Central memory CD8-positive, alpha-beta T cell (primary cell): ENCODE measurements at places on chromosomes 16 and 17.

- peaks cover 3% of the 10 kb centered on the region for H3K4me1 ChIP-seq
- no peak overlapping the region for H3K4me3 ChIP-seq
- H3K36me3 ChIP-seq: no peaks in the 10 kb centered on the region
- DNase-seq: no peak
Measured at GRCh38 chr17:61284746-61285145, 114.9 kb upstream of the TBX2 start.

- DNase-seq: no peak
- peaks cover 8% of the 10 kb centered on the region for H3K36me3 ChIP-seq
- H3K4me1 ChIP-seq: peaks cover 15% of the 10 kb centered on the region
- H3K4me3 ChIP-seq: no peak overlapping the region
- H3K27ac ChIP-seq: no peak overlapping the region
Measured at GRCh38 chr17:7992516-7992915, 9.9 kb upstream of the GUCY2D start.

DNA sequence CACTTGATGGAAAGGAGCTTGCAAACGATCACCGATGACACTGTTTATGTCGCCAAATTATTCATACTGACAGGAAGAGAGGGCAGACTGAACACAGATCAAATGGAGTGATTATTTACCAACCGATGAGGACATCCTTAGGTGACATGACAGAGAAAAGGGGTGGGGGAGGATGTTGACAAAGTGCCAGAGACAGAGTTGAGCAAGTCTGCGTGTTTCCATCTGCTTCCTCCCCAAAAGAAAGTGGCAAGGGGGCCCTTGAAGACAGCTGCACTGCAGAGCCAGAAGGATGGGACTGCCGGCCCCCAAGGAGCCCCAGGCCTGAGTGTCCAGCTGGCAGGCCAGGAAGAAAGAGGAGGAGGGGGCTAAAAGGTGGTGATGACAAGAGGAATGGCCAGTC is 191.0 kb upstream of the RPL38 start:
- H3K4me1 ChIP-seq: peaks cover 6% of the 10 kb centered on the region
- peaks cover 88% of the 10 kb centered on the region for H3K27me3 ChIP-seq
- H3K4me3 ChIP-seq: no peak overlapping the region

- no peak overlapping the region for H3K4me3 ChIP-seq
- no peaks in the 10 kb centered on the region for H3K4me1 ChIP-seq
- no peak overlapping the region for H3K27ac ChIP-seq
- H3K36me3 ChIP-seq: peaks cover 5% of the 10 kb centered on the region
Measured at GRCh38 chr17:44769647-44770084, 10.9 kb downstream of the ADAM11 start.

DNA sequence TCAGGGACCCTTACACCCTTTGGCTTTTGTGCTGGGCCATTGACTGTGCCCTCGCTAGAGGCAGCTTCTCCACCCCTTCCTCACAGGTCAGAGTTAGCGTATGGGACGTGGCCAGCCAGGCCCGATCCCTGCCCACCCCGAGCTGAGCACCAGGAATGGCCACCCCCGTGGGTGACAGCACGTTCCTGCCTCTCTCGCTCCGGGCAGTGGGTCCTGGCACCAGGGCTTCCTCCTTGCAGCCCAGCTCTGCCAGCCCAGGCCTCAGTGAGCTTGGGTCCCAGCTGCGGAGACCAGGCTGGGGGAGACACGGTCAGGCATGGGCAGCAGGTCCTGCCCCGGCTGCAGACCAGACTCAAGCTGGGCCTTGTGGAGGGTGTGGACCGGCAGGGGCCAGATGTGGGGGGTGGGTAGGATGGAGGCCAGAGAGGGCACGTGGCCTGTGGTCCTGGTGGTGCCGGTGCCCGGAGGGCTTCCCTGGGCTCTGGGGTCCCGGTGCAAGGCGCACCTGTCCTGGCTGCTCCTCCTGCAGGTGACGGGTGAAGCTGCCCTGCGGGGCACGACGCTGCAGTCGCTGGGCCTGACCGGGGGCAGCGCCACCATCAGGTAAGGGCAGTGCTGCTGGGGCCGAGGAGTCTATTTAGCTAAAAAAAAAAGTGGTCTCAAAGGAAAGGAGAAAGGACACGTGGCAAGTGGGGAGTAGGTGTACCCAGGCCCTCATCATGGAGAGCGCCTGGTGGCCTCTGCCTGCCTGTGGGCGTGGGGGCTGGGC is 18.2 kb downstream of the ASPSCR1 start:
- H3K36me3 ChIP-seq: peaks cover 6% of the 10 kb centered on the region
- H3K27me3 ChIP-seq: no peaks in the 10 kb centered on the region
- no peak overlapping the region for H3K4me3 ChIP-seq
- no peak for DNase-seq
- H3K27ac ChIP-seq: no peak overlapping the region

DNA sequence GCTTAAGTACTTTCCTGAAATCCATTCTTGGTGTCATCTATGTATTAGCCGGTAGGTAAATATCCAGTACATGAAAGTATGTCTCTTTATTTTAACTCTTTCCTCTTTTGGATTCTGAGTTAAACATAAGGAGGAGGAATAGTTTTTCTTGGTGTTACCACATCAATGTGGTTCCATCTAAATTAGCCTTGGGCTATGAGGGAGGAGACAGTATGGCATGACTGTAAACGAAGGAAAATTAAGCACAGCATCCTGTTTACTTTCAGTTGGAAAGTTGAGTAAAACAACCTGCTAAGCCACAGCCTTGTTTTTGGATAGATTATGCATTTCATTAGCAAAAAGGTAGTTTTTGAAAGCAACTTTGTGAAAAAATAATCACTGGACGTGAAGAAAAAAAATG is 693.0 kb upstream of the SOX9 start:
- DNase-seq: no peak
- H3K4me3 ChIP-seq: no peak overlapping the region
- no peak overlapping the region for H3K27ac ChIP-seq
- H3K27me3 ChIP-seq: no peaks in the 10 kb centered on the region
- H3K36me3 ChIP-seq: no peaks in the 10 kb centered on the region

- H3K36me3 ChIP-seq: peaks cover 21% of the 10 kb centered on the region
- peaks cover 26% of the 10 kb centered on the region for H3K4me1 ChIP-seq
- DNase-seq: no peak
- no peaks in the 10 kb centered on the region for H3K27me3 ChIP-seq
- H3K4me3 ChIP-seq: peak overlapping the region; percentile 71
Measured at GRCh38 chr17:32443827-32444300, 446 bp upstream of the PSMD11 start.

DNA sequence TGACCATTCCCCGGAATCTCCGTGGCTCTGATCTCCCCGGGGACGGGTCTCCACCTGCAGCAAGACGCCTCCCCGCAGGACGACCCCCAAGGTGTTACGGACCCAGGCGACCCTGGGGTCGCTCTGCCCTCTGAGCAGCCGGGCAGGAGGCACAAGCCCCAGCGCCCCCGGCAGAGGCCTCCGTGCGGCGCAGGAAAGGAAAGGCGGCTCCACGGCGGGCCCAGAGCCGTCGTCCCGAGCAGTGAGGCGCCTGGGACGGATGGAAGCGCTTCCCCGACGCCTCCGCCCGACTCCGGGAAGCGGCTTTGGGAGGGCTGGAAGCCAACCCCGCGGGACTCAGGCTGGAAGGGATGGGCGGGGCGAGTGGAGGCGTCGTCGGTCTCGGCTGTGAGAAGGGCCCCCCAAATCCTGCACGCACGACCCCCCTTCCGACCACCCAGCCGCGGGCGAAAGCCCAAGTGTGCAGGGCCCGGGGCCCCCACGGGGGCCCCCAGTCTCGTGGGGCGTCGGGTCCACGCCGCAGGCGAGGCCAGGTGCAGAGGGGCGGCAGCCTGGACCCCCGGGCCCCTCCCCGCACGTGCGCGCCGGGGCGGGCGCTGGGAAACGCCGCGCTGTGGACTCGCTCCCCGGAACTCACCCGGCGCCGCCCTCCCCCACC is 32.7 kb upstream of the RPH3AL start:
- DNase-seq: no peak
- H3K4me3 ChIP-seq: peak overlapping the region; percentile 79
- H3K4me1 ChIP-seq: peaks cover 33% of the 10 kb centered on the region
- H3K27me3 ChIP-seq: peaks cover 11% of the 10 kb centered on the region
- no peak overlapping the region for H3K27ac ChIP-seq
- peaks cover 8% of the 10 kb centered on the region for H3K36me3 ChIP-seq

DNA sequence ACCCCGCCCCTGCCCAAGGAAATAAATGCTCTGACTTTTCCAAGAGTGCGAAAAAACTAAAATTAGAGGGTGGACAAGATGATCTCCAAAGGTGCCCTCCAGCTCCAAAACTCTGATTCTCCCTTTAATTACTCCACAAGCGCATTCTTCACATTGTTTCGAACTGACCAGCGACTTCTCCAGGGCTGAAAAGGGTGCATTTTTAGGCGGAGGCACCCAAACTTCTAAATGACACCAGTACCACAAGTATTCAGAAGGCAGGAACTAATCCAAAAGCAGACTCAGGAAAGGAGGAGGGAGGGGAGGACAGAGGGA is 750 bp downstream of the ZFHX3 start:
- H3K4me3 ChIP-seq: no peak overlapping the region
- H3K4me1 ChIP-seq: no peaks in the 10 kb centered on the region
- H3K27ac ChIP-seq: no peak overlapping the region
- peaks cover 35% of the 10 kb centered on the region for H3K27me3 ChIP-seq

GRCh38 chr17:80860703-80861417 is 130.8 kb upstream of the CHMP6 start:
- peaks cover 43% of the 10 kb centered on the region for H3K4me1 ChIP-seq
- no peak overlapping the region for H3K27ac ChIP-seq
- H3K36me3 ChIP-seq: peaks cover 16% of the 10 kb centered on the region
- DNase-seq: no peak

DNA sequence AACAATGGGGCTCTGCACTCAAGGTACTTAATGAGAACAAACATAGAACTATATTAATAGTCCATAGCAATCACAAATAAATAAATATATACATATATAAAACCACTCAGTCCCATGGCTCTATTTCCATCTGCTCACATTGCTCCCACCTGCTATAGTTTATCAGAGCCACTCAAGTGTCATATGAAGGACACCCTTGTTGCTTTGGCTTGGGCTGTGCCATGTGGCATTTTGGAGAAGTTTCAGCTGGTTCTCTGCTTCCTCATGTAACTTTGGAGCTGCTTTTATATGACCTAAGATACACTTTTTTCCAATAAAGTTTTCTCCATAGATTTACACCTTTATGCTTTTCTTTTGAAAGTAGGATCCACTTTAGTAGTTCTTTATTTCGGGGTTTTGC is 126.4 kb downstream of the KCNJ2 start:
- H3K4me3 ChIP-seq: no peak overlapping the region
- DNase-seq: no peak
- H3K27me3 ChIP-seq: no peaks in the 10 kb centered on the region

DNA sequence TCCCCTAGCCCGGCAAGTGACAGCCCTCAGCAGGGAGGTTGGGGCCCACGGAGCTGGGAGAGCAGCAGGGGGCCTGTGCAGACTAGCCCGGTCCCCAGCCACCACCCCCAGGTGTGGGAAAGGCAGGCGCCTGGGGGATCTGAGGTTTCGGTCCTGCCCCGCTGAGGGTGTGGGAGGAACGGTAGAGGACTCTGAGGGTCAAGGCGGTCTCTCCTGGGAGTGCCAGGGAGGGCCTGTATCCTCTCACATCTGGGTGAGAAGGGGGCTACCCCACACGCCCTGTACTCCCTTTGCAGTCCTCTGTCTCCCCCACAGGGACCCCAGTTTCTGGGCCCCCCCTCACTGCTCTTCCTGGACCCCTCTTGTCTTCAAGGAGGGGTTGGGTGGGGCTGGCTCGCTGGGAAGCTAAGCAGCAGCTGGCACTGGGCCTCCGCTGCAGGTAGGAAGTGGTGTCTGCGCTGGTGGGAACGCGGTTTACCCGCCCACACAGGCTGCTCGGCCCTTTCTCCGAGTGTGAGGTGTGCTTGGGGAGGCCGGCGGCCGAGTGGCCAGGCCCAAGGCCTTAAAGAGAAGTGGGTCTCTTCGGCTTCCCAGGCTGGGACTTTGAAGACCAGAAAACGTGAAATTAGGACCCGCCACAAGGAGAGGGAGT is 15.4 kb downstream of the CD7 start:
- DNase-seq: no peak
- H3K27ac ChIP-seq: peak overlapping the region; percentile 99
- peak overlapping the region; percentile 80 for H3K4me3 ChIP-seq

DNA sequence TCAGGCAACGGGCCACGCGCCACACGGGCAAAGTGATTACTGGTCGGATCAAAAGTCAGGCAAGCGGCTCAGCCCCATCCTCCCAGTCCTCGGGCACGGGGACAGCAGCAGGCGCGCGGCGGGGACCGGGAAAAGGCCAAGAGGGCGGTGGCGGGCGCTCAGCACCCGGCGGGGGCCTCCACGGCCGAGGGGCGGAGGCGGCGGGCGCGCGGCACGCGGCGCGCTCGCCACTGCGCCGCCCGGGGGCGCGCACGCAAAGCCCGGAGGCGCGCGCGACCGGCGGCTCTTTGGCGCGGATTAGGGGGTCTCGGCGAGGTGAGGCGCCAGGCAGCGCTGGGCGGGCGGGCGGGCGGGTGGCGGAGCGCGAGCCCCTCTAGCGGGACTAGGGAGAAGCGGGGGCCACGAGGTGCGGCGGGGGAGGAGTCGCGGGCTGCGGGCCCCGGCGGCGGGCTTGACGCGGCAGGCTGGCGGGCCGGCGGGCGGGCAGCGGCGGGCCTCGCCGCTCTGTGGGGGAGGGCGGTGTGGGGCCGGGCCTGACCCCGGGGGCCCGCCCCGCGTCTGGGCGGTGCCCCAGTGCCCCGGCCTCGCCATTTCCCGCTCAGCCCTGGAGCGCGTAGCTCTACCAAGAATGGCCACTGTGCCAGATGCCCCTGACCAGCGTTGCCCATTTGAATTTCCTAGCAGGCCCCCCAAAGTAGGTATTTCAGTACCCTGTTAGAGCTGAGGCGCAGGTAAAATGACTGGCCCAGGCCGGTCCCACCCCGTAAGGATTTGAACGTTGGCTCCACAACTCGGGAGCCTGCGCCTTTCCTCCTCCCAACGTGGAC is at the start of the genes ACACA and TADA2A:
Gene ACACA (minus strand): TSS at position 202 of the 827 bp plus-strand sequence. CDS start 537 bp downstream, outside the sequence.
Gene TADA2A (plus strand): TSS at position 252 of the 827 bp plus-strand sequence. CDS start 4,480 bp downstream, outside the sequence.
- H3K27ac ChIP-seq: peak within 1 kb of the TSS; percentile 92
- peaks cover 16% of the 10 kb centered on the region for H3K36me3 ChIP-seq
- H3K4me3 ChIP-seq: peak within 1 kb of the TSS; percentile 97

DNA sequence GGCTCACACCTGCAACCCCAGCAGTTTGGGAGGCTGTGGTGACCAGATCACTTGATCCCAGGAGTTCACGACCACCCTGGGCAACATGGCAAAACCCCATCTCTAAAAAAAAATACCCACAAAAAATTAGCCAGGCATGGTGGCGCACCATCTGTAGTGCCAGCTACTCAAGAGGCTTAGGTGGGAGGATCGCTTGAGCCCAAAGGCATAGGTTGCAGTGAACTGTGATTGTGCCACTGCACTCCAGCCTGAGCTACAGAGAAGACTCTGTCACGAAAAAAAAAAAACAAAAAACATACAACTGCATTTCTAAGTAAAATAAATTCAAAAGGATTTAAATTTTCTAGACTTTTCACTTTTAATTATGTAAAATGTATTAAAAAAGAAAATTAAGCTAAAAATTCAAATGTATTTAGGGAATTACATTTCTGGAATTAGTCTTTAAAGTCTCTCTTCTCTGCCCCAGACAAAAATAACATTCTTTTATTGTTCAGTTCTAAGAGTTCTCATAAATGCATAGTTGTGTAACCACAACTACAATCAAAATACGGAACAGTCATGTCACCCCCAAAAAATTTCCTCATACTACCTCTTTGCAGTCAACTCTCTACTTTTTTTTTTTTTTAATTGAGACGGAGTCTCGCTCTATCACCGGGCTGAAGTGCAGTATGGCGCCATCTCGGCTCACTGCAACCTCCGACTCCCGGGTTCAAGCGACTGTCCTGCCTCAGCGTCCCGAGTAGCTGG is 14.1 kb downstream of the FAM222B start:
- H3K27me3 ChIP-seq: no peaks in the 10 kb centered on the region
- H3K4me1 ChIP-seq: peaks cover 9% of the 10 kb centered on the region
- H3K36me3 ChIP-seq: peaks cover 15% of the 10 kb centered on the region
- no peak for DNase-seq

GRCh38 chr17:8905331-8905730 is 37.9 kb upstream of the PIK3R6 start:
- H3K4me1 ChIP-seq: peaks cover 50% of the 10 kb centered on the region
- DNase-seq: no peak
- peaks cover 73% of the 10 kb centered on the region for H3K36me3 ChIP-seq
- H3K4me3 ChIP-seq: no peak overlapping the region
- no peaks in the 10 kb centered on the region for H3K27me3 ChIP-seq
